ENCODE measurements at places on chromosomes 16 and 17. TPM values are rescaled to one million over a fixed set of nuclear protein-coding genes. Genes with fewer than 3 reads are reported as not detected.

DNA sequence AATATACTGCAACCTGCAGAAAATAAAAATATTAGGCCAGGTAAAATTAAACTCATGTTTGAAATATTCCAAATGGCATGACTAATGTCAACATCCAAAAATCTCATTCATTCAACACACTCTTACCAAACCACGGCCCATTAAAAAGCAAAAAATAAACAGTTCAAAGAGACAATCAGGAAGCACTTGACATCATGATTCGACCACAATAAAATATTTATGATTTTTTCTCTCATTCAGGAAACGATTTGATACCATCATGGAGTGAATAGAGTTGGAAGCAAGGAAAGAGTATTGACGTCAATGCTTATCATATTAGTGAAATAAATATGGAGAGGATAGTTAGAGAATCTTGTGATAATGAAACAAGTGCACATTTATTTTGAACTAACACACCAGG is 354.1 kb downstream of the KCNJ2 start:
- DNase-seq, result no peak

TLCD2 gene
- polyA plus RNA-seq, result 6.7 TPM

DNA sequence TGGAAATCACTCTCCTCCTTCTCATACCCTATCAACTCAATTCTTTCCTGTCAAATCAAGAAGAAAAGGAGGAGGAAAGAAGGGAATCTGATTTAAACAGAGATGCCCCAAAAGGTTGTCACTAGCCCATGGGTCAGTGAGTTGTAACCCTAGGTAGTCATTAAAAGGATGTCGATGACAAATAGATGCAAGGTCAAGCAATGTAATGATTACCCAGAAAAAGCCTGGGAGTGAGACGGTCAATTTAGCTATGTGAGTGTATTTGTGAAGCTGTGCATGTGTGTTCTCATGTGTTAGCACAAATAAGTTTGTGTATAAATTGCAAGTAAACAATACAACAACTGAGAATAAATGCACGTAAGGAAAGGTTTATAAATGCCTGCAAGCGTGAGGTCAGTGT is 190.5 kb upstream of the PMFBP1 start:
- DNase-seq, result no peak

GRCh38 chr17:79053251-79053925 is 21.2 kb upstream of the ENGASE start:
- no peak for DNase-seq

DPH1 gene
- polyA plus RNA-seq, result 46.5 TPM

GRCh38 chr16:66918803-66919568 is at the start of gene CDH16:
Gene CDH16 (minus strand): TSS chr16:66918885. CDS start chr16:66918065, 820 bp downstream.
- peak; percentile 72 for DNase-seq

DNA sequence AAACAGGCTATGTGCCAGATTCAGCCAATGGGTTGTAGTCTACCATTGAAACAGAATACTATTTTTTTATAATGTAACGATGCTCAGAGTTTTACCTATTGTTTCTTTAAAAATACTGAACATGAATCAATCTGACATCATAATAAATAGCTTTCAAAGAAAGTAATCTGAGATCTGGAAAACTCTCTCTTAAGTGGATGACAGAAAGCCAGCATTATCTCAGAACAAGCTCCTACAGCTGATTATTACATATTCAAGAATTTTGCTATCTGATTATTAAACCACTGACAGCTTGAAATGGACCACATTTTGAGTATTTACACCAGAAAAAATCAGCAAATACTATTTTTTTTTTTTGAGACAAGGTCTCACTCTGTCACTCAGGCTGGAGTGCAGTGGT is 484.2 kb upstream of the SOX9 start:
- no peak for DNase-seq

KCTD19 gene
- 1.6 TPM for polyA plus RNA-seq

GRCh38 chr16:77375396-77375795 is 59.4 kb downstream of the ADAMTS18 start:
- no peak for DNase-seq

DNA sequence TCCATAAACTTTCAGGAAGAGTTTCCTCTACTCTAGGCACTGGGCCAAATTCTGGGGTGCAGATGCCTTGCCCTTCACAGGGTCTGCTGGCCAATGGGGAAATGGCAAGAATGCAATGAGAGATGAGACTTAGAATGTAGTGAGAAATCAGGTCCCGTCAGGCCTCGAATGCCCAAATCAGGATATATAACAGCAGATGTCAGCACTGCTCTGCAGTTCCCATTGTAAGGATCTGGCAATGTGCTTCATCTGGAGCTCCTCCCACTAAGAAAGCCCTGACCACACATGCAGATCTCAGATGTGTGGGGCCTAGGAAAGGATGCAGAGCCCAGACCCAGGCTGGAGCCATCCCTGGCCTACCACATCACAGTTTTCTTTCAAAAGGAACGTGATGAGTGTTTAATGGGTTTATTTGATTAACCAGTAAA is 13.9 kb upstream of the LPCAT2 start:
- no peak for DNase-seq
